ENCODE measurements at places on chromosomes 7 and 10.

DNA sequence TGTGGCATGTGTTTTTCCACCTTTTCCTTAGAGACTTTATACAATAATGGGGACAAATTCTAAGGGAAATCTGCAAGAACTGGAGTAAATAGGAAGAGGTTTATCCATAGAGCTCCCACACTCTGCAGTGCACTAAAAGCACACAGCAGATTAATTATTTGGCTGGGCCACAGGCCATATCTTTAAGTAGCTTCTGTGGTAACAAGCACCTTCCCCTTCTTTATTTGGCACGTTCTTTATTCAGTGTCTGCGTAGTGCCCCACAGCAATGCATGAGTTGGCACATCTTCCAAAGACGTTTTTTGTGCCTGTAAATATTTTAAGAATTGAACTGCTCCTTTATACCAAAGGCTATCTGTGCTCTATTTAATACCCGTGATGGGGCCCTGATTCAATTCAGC is 104.9 kb upstream of the MBL2 start:
- DNase-seq, result no peak

GRCh38 chr7:148921189-148921588 is 37.1 kb upstream of the EZH2 start:
- DNase-seq, result peak; percentile 40

DNA sequence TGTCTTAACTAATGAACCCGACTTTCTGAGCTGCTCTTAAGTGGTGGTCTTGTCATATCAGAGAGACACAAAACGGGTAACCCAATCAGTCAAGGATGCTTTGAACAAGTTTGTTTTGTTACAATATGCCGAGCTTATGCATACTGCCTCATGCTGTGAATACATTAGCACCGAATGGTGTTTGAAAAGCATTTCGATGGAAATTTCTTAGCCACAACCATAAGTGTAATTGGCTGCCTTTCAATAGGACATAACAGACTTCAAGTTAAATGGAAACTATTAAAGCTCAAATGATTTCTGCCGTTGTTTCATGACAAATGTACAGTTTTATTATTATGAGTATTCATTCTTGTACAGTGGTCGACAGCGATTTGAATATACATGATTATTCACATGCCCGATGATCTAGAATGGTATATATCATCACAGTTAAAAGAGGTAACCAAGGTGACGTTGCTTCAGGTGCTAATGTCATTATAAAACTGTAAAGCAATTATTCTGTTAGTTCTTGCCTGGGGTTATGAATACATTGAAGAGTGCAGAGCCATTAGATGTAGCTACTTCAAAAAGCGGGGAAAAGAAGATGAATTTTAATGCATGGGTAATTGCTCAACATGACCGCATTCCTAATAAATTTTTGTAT is 118.8 kb downstream of the EBF3 start:
- DNase-seq, result no peak

DNA sequence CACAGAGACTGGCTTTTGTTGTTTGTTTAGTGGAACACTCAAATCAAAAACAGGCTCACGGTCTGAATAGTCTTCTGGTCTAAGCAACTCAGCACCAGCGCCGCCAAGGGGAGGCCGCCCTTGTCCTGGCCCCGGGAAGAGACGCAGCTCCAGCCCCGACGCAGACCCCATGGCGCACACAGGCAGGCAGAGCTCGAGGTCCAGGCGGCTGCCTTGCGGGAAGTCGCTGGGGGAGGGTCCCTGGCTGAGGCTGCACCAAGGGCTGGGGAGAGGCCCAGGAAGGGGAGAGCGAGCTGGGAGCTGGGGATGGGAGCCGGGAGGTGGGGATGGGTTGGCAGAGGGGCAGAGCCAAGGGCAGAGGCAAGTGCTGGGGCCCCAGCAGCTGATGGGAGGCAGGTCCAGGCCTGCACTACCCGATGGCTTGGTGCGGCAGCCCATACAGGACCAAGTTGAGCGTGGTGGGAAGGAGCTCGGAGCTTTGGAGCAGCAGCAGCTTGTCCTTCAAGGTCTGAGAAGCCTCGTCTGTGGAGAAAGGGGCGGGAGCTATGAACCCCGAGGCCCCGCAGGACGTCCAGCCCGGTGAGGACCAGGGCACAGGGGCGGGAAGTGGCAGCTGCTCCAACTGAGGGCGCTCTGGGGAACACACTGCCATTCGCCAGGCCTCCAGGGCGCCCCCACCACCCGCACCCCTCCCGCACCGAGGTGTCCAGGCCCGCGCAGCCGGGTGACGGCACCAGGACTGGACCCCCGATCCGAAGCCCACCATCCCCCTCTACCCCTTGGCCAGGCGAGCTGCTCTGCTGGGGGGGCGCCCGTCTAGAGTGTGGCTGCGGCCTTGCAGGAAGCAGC is 22.7 kb upstream of the NKX6-2 start:
- DNase-seq, result no peak

DNA sequence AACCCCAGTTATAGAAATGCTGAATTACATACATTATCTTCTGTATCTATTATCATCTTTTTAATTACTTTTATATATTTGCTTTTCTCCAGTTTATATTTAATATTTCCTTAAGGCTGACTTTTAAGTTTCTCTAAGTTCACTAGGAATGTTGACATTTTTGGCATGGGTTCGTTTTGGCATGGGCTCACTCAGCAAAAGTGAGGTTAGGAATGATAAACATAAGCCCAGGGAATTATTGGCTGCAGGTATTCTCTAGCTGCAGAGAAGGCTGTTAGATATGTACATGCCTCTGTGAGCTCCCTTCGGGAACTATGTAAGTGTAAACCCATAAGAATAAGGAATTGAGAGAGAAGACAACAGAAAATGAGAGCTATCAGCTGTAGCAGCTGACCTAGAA is 63.6 kb upstream of the RAB18 start:
- no peak for DNase-seq

DNA sequence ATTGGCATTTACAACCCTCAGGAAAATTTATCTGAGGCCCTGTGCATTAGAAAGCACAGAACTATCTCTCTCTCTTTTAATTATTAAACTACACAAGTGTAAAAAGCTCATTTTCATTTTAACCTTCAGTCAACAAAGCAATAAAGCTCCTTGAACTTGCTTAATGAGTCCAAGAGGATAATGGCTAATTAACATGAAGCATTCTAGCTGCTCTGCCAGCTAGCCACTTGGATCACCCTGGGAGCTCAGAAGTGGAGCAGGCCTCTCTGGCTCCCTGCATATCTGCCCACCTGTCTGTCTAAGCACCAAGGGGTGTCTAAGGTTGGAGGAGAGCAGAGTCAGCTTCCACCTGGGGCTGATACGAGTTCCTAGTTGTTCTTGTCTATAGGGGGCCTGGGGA is 56.0 kb upstream of the SLC35G1 start:
- DNase-seq, result no peak

GRCh38 chr7:121385800-121386179 is 10.3 kb downstream of the FAM3C start:
- no peak for DNase-seq

- DNase-seq, result no peak
These were observed 184.2 kb downstream of the KMT2E start for GRCh38 chr7:105198223-105198622.

DNA sequence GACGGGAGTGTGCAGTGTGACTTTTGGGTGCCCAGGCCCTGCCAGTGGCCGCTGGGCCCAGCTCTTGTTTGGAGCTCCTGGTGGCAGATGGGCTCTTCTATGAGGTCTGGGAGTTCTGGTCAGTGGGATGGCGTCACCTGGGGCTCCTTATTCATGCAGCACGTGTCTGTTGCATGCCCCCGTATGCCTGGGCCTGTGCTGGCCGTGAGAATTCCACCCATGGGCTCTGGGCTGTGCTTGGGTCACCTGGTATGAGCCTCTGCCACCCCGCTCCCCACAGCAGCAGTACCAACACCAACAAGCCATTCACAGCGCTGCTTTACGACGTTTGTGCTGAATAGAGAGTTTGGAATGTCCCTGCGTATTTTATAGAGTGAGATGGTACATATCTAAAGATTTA is 27.1 kb downstream of the INPP5A start:
- no peak for DNase-seq

GRCh38 chr7:132830941-132831340 is 250.9 kb downstream of the CHCHD3 start:
- no peak for DNase-seq

DNA sequence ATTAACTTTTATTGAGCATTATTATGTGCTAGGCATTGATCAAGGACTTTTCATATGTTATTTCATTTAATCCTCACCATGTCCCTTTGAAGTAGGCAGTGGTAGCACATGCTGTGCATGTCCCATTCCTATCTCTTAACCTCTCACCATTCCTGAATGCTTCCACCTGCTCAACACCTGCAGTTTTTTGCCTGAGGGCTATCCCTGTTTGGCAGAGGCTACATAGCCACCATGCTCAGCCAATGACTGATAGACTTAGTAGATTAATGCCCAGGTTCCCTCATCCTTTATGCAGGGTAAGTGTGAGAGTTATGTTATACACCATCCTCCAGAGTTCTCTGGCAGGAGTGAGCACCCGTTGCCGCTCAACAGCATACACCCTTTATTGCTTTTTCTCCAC is 387.8 kb downstream of the BBS9 start:
- DNase-seq, result no peak

DNA sequence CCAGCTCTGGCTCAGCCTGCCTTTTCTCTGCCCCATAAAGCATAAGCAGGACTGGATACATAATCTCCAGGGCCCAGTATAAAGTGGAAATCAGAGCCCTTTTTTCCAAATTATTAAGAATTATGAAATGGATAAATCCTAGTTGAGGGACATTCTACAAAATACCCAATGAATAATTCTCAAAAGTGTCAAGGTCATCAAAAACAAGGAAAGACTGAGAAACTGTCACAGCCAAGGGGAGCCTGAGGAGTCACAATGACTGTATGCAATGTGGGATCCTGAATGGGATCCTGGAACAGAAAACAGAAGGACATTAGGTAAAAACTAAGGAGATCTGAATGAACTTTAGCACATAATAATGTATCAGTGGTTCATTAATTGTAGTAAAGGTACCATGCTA is 4.8 kb upstream of the UNC5B start:
- DNase-seq, result no peak

- no peak for DNase-seq
These were observed 56.0 kb downstream of the CCDC7 start for GRCh38 chr10:32501906-32502305.

- no peak for DNase-seq
These were observed 576.9 kb downstream of the SUGCT start for GRCh38 chr7:40711706-40712105.

- DNase-seq, result peak; percentile 68
These were observed 38.9 kb downstream of the HK1 start for GRCh38 chr10:69317175-69317604.

DNA sequence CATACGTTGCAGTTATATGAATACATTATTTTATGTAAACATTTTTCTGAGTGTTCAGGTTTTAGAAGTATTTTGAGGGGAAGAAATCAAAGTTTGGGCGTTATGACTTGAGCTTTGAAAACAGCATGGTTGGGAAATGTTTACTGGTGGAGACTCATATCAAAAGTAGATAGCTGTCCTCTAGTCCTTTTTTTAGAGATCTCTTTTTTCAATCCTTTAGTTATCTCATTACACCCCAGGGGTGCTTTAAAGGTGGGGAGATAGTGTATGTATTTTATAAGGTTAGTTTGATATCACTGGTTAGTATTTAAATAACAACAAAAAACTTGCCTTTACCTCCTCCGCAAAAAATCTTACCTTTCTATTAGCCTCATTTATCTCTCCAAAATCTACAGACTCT is 2.3 kb downstream of the DMTF1 start:
- no peak for DNase-seq

- DNase-seq, result no peak
These were observed 22.3 kb downstream of the BRAF start for GRCh38 chr7:140902303-140902953.

Data from activated CD8-positive, alpha-beta memory T cell treated with anti-CD3 and anti-CD28 coated beads, Interleukin-2, amount 50 U/mL, for 48 hours (primary cell).